Stimulated activated CD4-positive, alpha-beta T cell treated with anti-CD3 and anti-CD28 coated beads, Interleukin-1b, Interleukin-23, amount 100 ng/mL, for 1 hour (primary cell): ENCODE measurements at places on chromosomes 16 and 17.

GRCh38 chr17:78381601-78382232 lies 3.3 kb downstream of the PGS1 start:
- DNase-seq = no peak

DNA sequence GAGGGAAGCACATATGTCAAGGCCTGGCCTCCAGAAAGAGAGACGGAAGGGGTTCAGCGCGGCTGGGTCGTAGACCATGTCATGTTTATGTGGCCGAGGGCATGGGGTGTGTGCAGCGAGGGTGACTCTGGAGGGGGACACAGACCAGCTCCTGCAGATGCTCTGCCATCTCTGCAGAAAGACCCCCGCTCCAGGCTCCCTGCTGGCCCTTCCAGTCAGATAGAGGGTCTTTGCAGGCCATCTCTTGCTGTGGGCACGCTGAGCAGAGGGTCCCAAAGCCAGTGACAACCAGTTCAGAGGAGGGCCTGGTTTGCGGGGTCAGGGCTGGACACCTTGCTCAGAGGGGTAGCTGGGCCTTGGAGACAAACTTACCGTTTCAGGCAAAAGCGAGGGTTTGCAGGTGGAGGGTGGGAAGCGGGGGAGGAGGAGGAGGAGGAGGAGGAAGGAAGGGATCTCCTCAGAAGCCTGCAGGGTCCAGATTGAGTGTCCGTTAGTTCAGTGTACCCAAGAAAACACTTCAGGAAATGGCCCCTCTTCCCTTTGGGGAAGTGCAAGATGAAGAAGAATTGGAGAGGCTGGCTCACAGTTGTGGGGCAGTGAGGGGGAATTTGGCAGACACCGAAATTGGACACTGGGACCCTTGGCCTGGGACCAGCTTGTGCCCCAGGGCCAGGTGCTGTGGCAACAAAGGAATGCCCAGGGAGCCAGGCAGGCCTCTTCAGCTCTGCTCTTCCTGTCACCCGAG lies 102.8 kb downstream of the CMIP start:
- DNase-seq = no peak

DNA sequence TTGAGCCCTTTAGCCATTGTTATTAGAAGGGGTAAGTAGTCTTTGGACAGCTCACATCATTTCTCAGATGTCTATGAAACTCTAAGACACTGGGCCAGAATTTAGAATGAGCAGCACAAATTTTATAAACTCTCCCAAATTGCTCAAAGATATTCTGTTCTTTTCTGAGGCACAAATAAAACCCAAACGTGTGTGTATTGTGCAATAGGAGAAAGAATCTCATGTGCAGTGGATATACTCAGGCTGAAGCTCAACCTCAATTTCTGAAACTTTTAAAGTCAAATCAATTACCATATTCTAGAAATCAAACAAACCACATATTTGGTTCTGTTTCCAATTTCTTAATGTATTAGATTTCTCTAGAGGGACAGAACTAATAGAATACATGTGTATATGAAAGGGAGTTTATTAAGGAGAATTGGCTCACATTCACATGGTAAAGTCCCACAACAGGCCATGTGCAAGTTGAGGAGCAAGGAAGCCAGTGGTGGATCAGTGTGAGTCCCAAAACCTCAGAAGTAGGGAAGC lies 403.6 kb downstream of the RBFOX1 start:
- DNase-seq = no peak

GRCh38 chr17:31558748-31559583 lies 167.5 kb downstream of the RAB11FIP4 start:
- DNase-seq = peak; percentile 47
